Hematopoietic multipotent progenitor cell treated with erythropoietin and hydrocortisone succinate and interleukin-3 and kit ligand, for 15 days (in vitro differentiated cells): ENCODE measurements at places on chromosomes 12 and 14.
A peak's percentile ranks its signal among the peaks of the same experiment; 100 is the strongest.

DNA sequence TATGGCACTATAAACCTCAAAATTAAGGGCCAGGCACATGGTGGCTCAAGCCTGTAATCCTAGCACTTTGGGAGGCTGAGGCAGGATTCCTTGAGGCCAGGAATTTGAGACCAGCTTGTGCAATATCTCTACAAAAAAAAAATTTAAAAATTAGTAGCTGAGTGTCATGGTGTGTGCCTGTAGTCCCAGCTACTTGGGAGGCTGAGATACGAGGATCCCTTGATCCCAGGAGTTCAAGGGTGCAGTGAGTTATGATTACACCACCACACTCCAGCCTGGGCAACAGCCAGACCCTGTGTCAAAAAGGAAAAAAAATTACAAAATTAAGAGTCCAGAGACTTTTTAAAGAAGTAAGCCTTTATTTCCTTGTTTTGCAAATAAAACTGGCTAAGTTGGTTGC lies 1.8 kb upstream of the GCN1 start:
- DNase-seq: no peak

- no peak for DNase-seq
Observed at GRCh38 chr12:89278862-89279261, 73.4 kb downstream of the DUSP6 start.

GRCh38 chr12:118520214-118521035 lies 144.1 kb downstream of the SUDS3 start:
- DNase-seq: no peak

DNA sequence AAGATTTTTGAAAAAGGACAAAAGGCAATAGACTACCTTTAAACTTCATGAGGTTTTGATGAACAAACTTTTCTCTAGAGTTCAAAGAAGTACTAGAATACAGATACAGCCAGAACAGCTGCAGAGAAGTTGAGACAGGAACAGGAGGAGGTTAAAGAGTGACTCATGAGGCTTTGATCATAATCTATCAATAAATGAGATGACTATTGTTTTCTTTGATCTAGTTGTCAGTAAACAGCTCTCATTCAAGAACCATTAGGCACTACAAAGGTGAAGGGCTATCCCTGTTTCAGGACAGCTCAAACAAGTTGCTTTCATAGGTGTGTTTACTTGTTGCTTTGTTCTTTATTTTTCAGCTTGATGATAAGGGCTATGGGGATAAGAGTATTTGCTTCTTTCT lies 2.4 kb downstream of the WASHC3 start:
- no peak for DNase-seq

- DNase-seq: no peak
Observed at GRCh38 chr12:6827437-6827911, 733 bp upstream of the P3H3 start.

GRCh38 chr14:50396631-50397389 lies at the start of gene CDKL1:
Gene CDKL1, minus strand, starts transcription at chr14:50396881. Its CDS starts 1,013 bp downstream, at chr14:50395868.
- no peak for DNase-seq

- no peak for DNase-seq
Observed at GRCh38 chr14:64640839-64641238, 63.4 kb upstream of the PLEKHG3 start.

DNA sequence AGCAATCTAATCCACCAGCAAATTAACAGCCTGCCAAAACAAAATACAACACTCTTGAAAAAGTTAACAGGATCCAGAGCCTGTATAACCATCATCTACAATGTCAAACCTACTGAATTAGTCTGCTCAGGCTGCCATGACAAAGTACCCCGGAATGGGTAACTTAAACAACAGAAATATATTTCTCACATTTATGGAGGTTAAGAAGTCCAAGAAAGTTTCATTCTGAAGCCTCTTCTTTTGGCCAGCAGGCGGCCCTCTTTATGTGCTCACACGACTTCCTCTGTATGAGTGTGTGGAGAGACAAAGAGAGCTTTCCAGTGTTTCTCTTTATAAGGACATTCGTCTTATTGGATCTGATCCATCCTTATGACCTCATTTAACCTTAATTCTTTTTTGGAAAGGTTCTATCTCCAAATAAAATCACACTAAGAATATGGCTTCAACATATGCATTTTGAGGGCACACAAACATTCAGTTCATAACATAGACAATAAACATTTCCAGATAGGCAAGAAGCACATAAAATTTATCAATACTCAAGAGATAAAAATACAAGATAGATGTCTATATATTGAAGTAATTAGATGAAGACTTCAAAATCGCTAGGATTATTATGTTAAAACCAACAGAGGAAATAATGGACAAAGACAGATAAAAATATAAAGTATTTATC lies 5.9 kb upstream of the RERG start:
- no peak for DNase-seq

GRCh38 chr14:45252366-45253069 lies 484 bp downstream of the MIS18BP1 start:
- DNase-seq: peak; percentile 36

DNA sequence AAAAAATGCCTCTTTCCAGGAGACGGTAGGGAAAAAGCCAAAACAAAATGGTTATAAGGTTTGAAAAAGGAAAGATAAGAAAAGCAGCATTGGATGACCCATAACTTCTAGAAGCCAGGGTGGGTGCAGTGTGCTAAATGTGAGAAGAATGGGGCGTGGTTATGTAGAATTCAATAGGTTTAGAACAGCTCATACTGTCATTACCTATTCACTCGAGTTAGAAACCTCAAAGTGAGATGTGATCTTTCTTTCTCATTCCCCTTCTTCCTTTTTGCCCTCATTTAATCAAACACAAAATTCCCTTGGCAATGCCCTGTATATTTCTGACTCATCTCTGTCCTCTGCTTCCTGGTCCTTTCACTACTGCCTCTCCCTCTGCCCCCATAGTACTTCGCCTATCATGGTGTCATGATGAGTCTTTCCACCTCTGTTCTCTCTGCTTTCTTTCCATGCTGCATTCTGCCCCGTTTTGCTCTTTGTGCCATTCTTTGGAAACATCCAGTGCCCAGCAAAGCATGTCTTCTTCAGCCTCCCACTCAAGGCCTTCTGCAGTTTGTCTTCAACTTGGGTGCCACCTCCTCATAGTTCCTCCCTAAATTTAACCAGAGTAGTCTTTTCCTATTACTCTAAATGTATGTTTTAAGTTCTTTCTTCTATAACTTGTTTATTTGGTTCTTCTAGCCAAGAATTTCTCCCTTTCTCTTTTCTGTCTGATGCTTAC lies 496.3 kb downstream of the NRXN3 start:
- no peak for DNase-seq

- DNase-seq: no peak
Observed at GRCh38 chr12:124648710-124649384, 81.4 kb upstream of the NCOR2 start.

DNA sequence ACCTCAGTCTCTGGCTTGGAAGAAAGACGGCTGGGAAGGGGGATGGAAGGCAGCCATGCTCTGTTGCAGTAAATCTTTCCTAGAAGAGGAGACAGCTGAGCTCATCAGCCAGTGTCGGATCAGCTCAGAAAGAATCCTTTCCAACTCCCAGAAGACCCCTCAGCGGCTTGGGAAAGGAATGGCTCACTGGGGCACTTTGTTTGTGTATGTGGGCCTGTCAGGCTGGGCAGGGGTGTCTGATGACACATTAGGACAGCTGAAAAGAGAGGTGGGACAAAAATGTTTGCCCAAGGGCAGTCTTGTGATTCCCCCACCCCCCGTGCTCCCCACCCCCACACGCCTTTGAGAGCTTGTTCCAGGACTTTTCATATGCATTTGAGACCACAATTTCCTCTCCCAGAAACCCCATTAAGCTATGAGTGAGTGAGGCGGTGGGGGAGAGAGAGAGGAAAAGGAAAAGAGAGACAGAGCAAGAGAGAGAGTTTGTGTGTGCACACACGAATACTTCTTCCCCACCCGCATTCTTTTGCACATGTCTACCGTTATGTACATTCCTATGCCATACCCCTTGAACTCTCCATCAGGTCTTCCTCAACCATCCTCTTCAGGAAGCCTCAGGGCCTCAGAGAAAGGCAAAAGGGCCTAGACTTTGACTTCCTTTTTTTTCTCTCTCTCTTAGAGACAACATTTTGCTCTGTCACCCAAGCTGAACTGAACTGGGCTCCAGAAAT lies 198.9 kb downstream of the ZFP36L1 start:
- DNase-seq: no peak

DNA sequence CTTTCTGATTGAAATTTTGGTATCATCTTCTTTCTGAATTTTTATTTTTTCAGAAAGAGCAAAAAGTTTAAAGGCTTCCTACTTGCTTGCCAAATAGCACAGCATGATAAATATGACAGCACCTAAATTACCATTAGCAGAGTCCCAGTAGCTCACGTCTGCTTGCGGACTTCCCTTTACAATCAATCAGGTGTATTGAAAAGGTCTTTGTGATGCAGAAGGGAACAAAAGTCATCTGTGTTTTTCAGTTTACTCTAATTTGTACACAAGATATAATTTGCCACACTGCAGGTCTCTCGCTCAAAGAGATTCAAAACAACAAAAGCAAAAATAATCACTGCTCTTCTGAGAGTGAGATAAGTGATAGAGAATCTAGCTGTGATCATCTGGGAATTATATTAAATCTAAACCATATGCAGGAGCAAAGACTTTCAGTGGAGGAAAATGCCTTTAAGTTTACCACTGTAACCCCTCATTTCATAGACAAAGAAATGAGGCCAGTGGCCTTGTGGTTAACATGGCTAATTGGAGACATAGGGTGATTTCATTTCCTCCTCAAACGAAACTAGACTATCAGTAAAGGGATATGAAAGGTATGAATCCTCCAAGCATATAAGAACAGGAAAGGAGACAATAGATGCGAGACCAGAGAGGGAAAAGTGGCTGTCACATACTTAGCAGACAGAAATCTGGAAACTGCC lies 240.8 kb upstream of the TMPO start:
- DNase-seq: no peak

DNA sequence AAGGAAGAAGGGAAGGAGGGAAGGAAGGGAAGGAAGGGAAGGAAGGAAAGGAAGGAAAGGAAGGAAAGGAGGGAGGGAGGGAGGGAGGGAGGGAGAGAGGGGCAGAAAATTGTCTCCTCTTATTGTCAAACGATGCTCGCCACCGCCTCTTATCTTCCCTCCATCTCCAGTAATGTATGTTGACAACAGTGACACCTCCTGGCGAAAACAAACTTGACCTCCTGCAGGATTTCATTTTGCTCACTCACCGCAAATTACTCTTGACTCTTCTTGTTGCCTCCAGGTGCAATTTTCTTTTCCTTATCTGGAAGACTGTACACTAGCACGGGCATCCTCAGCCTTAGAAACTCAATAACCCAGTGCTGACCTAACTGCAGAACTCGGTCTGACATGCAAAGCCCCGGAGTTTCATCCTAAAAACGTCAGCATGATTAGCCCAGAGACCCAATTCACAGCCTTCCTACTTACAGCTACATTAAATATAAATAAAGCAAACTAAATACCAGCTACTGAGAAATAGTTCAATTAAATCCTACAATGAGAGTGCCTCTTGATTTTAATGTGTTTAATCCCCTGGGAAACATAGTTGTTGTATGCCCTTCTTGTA lies 512.4 kb upstream of the TMPO start:
- no peak for DNase-seq

DNA sequence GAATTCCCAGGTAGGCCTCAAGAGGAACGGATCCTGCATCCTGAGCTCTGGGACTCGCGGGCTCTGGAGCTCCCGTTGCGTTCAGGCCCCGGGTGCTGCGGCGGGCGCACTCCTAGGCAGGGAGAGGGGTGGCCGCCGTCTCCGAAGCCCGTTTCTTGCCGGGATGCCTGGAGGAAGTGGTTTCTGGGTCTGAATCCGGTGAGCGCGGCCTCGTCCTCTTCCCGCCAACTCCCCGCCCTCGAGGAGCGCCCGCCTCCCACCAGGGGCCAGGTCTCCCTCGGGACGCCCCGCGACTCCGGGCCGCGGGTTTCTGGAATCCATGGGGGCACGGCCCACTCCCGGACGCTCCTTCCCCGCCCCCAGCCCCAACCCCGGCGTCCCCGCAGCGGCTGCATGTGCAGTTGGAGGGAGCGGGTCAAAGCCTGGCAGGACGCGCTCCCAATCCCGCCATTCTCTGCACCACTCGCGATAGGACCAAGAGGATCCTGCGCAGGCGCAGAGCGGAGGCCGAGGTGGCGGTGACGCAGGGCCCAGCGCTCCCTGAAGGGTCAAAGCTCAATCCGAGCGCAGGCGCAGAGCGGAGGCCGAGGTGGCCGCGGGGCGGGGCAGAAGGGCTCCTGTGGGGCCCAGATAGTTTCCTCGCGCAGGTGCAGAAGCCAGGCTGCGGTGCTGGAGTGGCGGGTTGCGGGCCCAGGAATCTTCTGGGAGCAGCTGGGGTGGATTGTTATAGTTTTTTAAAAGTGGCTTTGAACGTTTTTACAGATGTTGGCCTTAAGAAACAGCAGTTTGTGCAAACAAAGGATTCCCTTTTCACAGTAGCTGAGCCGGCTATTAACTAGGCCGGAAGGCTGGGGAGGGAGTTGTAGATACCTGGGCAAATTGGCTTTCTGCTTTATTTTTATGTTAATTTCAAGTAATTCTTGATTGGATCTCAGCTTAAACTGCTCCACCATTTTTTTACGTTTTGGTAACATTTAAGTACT lies 796.4 kb downstream of the AACS start:
- no peak for DNase-seq

DNA sequence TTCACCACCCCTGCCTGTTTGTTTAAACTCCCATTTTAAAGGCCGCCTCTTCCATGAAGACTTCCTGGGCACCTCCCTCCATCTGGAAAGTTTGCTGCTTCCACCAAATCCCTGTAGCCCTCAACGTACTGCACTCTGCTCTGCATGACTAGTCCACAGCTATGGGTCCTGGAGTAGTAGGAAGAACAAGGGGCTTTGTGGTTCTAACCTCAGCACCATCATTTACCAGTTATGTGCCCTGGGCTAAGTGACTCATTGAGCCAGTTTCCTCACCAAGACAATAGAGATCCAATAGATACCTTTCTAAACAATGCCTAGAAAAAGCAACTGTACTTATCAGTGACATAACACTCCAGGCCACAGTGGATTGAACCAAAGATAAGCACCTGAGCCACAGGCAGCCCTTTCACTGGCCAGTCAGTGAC lies 8.5 kb upstream of the LTBP2 start:
- no peak for DNase-seq

GRCh38 chr12:52086944-52087835 lies 7.7 kb downstream of the SMIM41 start:
- DNase-seq: no peak

DNA sequence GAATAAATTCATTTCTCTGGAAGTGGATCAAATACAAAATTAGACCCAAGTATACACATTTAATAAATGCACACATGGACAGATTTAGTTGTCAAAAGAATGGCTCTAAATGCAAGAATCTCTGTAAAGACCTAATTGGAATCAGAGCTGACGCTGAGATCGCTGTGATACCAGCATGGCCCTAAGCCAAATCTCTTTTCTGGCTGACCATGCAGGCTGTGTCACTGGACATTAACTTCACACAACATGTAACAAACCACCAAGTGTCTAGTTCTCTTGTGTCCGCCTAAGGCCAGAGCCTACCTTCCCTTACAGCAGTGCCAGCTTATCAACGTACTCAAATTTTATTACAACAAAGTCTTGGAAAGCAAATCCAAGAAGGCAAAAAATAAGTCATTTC lies 127.5 kb downstream of the MED13L start:
- no peak for DNase-seq
